Fibroblast of skin of right quadriceps (primary cell): ENCODE measurements at places on chromosomes 13 and 19.

GRCh38 chr13:50463719-50464118, 379.8 kb downstream of the DLEU7 start:
- DNase-seq, result peak; percentile 62

DNA sequence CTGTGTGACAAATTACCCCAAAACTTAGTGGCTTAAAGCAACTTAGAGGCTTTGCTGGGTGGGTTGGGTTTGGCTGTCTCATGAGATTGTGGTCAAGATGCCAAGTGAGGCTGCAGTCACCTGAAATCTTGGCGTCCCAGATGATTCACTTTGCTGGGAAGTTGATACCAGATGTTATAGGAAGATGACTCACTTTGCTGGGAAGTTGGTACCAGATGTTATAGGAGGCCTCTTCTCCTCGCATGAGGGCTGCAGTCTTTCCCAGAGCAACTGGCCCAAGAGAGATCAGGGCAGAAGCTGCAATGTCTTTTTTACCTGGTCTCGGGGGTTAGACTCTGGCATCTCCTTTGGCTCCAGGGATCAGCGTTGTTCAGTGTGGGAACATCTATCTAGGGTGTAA, 16.8 kb downstream of the TEX29 start:
- peak; percentile 94 for DNase-seq

DNA sequence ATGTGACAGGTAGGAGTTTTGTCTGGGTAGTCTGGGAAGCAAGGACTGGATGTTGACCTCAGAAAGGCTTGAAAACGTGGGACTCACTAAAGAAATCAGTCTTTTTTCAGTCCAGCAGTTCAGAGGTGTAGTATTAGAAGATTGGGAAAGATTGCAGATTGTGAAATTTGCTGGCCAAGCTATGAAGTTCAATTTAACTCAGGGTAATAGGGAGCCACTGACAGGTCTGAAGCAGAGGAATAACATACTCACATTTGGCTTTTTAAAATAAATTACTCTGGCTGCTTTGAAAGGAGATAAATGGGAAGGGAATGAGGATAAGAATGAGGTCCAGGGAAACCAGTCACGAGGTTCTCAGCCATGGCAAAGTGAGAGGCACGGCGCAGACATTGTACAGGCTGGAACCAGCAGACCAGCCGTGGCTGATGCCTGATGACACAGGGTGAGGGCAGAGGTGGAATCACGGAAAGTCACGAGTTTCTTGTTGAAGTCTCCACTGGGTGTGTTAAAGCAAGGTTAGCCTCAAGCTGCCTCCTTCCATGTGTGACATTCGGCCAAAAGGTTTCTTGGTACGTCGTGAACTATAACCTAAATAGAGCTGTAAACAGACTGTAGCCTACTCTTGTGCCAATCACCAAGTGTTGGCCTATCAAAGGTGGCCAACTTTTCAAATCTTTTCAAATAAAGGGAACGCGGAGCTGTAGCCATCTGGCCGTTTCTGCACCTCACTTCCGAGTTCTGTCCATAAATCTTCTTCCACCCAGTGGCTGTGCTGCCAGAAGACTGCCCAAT, 377.6 kb downstream of the IRS2 start:
- no peak for DNase-seq

DNA sequence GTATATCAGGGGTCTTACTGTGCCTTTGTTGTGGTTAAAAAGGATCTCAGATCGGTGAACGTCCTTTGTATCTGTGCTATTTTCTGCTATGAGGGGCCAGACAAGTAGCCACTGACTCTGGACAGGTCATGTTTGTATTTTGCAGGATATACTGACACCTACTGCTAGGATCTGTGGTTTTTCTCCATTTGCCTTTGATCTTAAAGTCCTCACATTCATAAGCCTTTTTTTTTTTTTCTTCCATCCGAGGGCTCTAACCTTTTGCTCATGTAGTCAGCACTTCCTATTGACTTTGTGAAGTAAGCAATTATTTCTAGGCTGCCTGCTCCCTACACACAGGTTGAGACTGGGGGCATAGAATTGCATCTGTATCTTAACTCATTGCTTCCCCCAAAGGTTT, 106.2 kb downstream of the SLITRK5 start:
- no peak for DNase-seq

- no peak for DNase-seq
Observed at GRCh38 chr13:48636550-48636949, 17.2 kb upstream of the CYSLTR2 start.
